ENCODE measurements at places on chromosomes 1 and 21. TPM values are rescaled to one million over a fixed set of nuclear protein-coding genes. Genes with fewer than 3 reads are reported as not detected.

ST3GAL3 gene
- total RNA-seq = 34.8 TPM

BNIPL gene
- total RNA-seq = 0.79 TPM

RAD54L gene
- 55.8 TPM for total RNA-seq

DNA sequence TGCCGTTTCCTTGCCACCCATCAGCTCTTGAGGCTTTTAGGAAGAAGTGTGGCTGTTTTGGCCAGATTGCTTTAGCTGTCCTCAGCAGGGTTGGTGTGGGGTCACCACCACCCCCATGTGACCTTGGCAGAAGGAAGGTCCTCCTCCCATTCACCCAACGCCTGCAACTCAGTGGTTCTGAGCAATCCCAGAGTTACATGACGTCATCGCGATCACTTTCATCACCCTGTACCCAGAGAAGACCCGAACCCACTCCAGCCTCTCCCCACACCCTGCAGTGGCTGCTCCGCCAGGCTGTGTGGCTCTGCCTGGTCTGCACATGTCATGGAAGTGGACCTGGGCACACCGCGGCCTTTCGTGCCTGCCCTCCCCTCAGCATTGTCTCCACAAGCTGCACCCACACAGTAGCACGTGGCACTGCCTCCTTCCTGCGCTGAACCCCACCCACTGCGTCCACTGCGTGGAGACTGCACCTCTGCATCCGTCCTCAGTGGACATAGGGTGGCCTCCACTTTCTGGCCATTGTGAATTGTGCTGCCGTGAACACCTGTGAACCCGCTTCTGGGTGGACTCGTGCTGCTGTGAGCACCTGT, 16.5 kb downstream of the FAAP20 start:
- H3K27me3 ChIP-seq = no peaks in the 10 kb centered on the region
- H3K4me3 ChIP-seq = no peak overlapping the region
- H3K27ac ChIP-seq = peak overlapping the region; percentile 86
- DNase-seq = no peak
- no peaks in the 10 kb centered on the region for H3K36me3 ChIP-seq
- peaks cover 6% of the 10 kb centered on the region for H3K4me1 ChIP-seq

DNA sequence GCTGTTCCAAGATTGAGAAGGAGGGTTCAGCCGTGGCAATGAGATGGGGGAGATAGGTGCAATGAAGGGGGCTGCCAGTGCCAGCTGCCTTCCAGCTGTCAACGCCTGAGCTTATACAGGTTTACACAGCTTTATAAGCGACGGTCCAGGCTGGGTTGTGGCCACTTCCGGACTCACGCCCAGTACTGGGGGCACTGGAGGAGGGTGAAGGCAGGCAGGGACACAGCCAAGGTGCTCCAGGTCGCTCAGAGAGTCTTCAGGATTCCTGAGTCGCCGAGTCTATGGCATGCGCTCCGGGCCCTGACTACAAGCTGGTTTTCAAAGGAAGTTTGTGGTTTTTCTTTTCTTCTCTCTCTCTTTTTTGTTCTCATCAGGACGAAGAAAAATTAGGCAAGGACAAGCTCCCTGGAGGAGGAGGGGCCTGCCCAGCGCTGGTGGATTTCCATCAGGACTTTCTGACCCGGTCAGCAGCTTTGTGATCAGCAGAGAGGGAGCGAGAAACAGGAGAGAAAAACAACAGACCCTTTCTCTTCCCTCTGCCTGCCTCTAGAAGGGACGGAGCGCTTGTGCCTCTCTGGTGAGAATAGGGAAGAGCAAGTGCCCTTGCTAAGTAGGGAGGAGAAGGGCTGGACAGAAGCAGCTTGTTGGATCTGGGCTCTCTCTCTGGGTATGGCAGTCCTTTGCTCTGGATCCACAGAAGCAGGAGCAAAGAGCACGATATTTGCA, at the start of gene MINDY1:
Gene MINDY1, minus strand, starts transcription at position 576 of the 726 bp plus-strand sequence. CDS start 4,285 bp downstream, outside the sequence.
- peak within 1 kb of the TSS; percentile 95 for H3K4me3 ChIP-seq
- peaks cover 60% of the 10 kb centered on the region for H3K4me1 ChIP-seq
- no peaks in the 10 kb centered on the region for H3K36me3 ChIP-seq
- DNase-seq = peak; percentile 59
- no peaks in the 10 kb centered on the region for H3K27me3 ChIP-seq

- no peak for DNase-seq
- H3K27me3 ChIP-seq = no peaks in the 10 kb centered on the region
- H3K36me3 ChIP-seq = no peaks in the 10 kb centered on the region
- H3K4me1 ChIP-seq = peaks cover 42% of the 10 kb centered on the region
Measured at GRCh38 chr1:149937759-149938158, 1.1 kb upstream of the MTMR11 start.

DNA sequence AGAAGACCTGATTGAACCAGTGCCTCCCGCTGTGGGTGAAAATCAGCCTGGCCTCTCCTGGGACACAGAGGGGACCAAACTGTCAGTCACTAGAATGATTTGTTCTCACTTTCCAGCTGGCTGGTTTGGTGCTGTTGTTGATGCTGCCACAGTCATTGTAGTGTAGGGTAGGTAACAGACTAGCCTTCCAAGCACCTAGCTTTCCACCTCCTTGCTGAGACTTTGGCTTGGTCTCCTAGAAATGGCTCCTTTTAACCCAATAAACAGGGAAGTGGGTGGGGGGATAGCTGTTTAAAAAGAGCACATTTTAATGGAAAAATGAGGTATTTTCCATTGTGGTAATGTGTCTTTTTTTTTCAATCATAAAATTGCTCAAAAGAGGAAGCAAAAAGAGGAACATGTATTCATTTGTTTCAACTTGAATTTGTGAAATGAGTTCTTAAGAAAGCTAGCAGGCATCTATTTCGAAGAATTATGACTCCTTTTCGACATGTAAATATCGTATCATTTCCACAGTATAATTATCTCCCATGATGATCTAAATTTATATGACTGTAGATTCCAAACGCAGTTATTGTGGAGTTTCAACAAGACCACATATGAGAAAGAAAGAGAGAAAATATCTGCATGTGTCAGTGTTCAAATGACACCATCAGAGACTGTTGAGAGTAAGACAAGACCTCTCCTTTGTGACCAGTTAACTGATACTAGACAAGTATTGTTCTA, 190.1 kb downstream of the HLX start:
- H3K27me3 ChIP-seq = peaks cover 14% of the 10 kb centered on the region
- no peak overlapping the region for H3K4me3 ChIP-seq
- no peak overlapping the region for H3K27ac ChIP-seq
- no peak for DNase-seq
- H3K4me1 ChIP-seq = no peaks in the 10 kb centered on the region

GRCh38 chr1:243924188-243924587, 74.1 kb upstream of the AKT3 start:
- no peak overlapping the region for H3K4me3 ChIP-seq
- H3K4me1 ChIP-seq = peaks cover 28% of the 10 kb centered on the region
- no peaks in the 10 kb centered on the region for H3K36me3 ChIP-seq
- peaks cover 8% of the 10 kb centered on the region for H3K27me3 ChIP-seq

DNA sequence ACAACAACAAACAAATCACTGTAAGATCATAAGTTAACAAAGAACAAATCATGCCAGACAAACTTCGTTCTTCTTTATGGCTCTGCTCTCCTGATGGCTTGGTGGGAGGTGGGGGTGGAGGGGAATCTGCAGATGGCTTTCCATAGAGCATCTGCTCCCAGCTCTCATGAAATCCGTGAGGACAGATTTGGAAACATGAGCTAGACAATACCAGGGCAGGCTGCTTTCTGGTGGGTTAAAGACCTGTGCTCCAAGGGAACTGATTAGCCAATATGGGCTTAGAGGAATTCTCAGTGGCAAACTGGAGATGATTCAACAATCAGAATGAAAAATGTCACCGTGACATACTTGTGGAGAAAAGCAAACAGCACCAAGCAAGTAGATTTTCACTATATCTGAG, 69.4 kb upstream of the TLR5 start:
- peaks cover 11% of the 10 kb centered on the region for H3K4me1 ChIP-seq
- H3K36me3 ChIP-seq = no peaks in the 10 kb centered on the region
- H3K27me3 ChIP-seq = no peaks in the 10 kb centered on the region
- H3K27ac ChIP-seq = no peak overlapping the region
- H3K4me3 ChIP-seq = no peak overlapping the region
- DNase-seq = no peak

DNA sequence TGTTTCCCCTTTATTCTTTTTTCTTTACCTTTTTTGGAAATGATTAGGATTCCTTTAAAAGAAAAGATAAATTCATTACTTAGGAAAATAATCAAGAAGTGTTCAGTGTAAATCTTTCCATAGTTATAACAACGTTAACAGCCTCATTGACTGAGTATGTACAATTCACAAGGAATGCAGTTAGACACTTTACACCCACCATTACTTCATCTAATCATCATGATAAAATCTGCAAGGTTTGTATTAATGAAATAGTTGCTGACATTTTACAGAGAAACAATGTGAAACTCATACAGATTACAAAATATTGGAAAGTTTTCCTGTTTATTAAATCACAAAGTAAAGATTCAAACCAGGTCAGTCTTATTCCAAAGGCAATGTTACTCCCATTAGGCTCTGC, 59.3 kb upstream of the NEGR1 start:
- no peak overlapping the region for H3K27ac ChIP-seq
- H3K4me3 ChIP-seq = no peak overlapping the region
- no peaks in the 10 kb centered on the region for H3K4me1 ChIP-seq
- no peak for DNase-seq
- H3K27me3 ChIP-seq = peaks cover 2% of the 10 kb centered on the region
- H3K36me3 ChIP-seq = no peaks in the 10 kb centered on the region

GRCh38 chr1:2224631-2225428, 3.3 kb upstream of the SKI start:
- peaks cover 15% of the 10 kb centered on the region for H3K4me1 ChIP-seq
- no peaks in the 10 kb centered on the region for H3K27me3 ChIP-seq
- no peak for DNase-seq
- H3K36me3 ChIP-seq = no peaks in the 10 kb centered on the region
- H3K4me3 ChIP-seq = peak overlapping the region; percentile 80

GRCh38 chr1:62450301-62450700, 13.5 kb downstream of the USP1 start:
- no peak overlapping the region for H3K27ac ChIP-seq
- no peaks in the 10 kb centered on the region for H3K4me1 ChIP-seq
- no peak for DNase-seq
- no peak overlapping the region for H3K4me3 ChIP-seq

DNA sequence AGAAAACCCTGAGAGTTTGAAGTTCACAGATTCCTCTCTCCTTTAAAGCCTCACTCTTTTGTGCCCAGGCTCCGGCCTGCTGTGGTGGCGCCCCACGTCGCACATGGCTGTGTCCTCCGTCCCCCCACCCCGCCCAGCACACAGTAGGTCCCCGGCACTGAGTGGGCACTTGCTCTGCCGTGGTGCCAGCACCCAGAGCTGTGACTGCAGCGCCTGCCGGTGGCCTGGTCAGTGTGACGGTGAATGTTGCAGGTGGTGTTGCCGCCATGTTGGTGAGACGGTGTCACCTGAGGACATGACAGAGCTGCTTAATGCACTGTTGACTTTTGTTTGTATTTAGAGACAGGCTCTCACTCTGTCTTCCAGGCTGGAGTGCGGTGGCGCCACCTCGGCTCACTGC, 3.4 kb downstream of the ATAD3C start:
- no peak overlapping the region for H3K4me3 ChIP-seq
- H3K4me1 ChIP-seq = no peaks in the 10 kb centered on the region
- H3K27ac ChIP-seq = no peak overlapping the region
- no peak for DNase-seq

All from neural crest cell (in vitro differentiated cells).